ENCODE measurements at places on chromosomes 16 and 17.

DNA sequence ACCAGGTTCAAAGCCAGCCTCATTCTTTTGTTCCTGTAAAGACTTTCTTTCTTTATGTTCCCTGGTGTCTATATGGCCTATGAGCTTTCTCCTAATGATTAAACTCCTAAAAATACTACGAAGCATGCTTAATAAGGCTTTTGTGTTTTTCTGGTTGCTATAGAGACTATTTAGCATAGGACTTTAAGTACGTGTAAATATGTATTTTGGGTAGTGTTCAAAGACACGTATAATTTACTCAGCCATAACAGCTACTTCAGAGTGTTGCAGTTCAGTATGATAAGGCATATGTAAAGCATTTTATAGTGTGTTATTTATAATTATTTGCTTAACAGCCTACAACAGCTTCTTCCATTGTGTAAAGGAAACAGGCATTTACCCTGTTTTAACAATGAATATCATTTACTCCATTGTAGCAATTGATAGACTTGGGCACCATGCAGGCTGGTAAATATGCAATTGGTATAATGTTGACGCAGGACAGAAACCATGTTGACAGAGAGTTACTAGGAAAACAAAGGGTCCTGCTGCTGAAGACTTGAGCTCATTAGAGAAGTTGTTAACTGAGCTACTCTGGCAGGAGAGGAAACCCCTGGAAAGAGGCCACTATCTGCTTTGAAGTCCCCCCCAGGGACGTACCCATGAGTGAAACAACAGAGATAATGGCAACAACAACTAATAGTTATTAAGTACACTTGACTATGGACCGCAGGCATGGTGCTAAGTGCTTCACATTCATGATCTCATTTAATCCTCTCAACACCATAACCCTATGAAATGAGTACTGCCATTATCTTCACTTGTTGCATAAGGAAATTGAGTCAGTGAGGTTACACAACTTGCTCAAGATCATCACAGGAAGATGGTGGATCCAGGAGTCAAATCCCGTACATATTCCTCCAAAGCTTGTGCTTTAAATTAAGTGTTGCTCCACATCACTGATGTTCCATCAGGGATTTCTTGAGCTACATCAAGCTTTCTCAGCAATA is 342.2 kb upstream of the DYNLRB2 start:
- DNase-seq = no peak

GRCh38 chr17:16329519-16330271 is 23.6 kb downstream of the CENPV start:
- no peak for DNase-seq

DNA sequence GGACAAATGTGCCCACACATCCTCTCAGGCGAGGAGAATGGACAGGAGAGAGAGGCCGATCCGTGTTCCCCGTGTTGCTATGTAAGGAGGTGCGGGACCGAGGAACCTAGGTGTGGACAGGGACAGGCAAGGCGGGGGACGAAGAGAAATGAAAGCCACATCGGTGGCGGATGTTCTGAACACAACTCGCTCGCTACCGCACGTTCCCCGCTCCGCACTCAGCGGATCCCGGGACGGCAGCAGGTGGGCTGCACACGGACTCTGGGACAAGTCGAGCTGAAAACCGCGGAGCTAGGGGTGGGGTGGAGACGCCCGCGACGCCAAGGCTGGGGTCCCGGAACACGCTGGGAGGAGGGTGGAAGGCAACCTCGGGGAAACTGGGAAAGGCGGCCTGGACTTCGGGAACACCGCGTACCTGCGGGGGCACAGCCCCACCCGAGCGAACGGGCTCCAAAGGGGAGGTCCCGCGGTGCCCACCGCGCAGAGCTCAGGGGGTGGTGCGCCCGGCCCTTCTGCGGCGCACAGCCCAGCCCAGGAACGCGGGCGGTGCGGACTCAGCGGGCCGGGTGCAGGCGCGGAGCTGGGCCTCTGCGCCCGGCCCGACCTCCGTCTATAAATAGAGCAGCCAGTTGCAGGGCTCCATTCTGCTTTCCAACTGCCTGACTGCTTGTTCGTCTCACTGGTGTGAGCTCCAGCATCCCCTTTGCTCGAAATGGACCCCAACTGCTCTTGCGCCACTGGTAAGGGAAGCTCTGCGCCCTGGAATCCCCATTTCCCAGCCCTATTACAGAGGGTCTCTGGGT is at the start of gene MT1E:
Gene MT1E (plus strand): TSS at position 642 of the 803 bp plus-strand sequence. CDS start 71 bp downstream, at position 713.
- DNase-seq = no peak

GRCh38 chr16:1639282-1639681 is 27.1 kb downstream of the CRAMP1 start:
- DNase-seq = no peak

DNA sequence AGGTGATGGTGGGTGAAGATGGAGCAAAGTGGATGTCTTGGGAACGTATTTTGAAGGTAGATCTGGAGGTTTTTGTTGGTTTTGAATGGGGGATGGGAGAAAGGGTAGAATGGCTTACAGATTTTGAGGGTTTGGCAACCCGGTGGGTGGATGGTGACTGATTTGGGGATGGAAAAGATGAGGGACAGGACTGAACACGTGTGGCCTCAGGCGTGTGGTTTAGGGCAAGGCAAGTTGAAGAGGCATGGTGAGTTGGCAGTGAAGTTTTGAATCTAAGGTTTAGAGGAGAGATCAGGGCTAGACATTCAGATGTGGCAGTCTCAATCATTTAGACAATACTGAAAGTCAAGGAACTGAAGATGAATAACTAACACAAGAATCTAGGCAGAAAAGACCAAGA is 5.0 kb upstream of the DCTPP1 start:
- DNase-seq = no peak

GRCh38 chr16:89484923-89485679 is 5.3 kb downstream of the ANKRD11 start:
- DNase-seq = no peak

- no peak for DNase-seq
These were observed 24.6 kb upstream of the GOSR2 start for GRCh38 chr17:46898364-46898763.

- no peak for DNase-seq
These were observed 8.1 kb upstream of the TIMP2 start for GRCh38 chr17:78933025-78933958.

GRCh38 chr17:77266213-77266612 is 125.4 kb downstream of the SEC14L1 start:
- no peak for DNase-seq

DNA sequence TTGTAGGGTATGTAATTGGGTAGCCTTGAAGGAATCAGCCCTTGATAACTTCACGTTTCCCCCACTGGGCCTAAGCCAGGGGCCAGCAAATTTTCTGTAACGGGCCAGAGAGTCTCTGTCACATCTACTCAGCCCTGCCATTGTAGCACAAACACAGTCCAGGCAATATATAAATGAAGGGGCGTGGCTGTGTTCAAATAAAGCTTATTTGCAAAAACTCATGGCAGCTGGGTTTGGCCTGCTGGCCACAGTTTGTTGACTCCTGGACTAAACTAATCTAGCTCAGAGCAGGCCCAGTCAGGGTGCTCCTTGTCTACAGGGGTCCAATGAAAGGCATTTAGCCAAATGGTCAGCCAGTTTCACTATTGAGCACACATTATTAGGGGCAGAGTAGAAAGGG is 141.6 kb downstream of the CCDC182 start:
- no peak for DNase-seq

- no peak for DNase-seq
These were observed 43.5 kb upstream of the FOXF1 start for GRCh38 chr16:86466696-86467406.

- DNase-seq = no peak
These were observed 35.9 kb downstream of the SLC6A4 start for GRCh38 chr17:30199600-30199999.

DNA sequence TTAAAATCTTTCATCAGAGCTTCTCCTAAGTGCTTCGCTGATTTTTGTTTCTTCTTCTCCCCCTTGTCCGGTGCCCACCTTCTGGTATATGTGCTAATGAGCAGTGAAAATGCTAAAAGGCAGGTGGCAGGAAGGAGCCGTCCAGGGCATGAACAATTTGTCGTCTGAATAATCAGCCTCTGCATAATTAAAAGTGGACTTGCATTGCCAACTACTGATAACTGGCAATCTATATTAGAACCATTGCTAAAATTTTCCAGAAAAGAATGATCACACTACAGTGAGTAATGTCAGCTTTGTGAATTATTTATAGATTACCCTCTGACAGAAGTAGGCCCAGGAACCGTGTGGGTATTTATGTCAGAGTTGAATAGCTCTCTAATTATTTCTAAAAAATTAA is 28.1 kb downstream of the SERPINF1 start:
- no peak for DNase-seq

DNA sequence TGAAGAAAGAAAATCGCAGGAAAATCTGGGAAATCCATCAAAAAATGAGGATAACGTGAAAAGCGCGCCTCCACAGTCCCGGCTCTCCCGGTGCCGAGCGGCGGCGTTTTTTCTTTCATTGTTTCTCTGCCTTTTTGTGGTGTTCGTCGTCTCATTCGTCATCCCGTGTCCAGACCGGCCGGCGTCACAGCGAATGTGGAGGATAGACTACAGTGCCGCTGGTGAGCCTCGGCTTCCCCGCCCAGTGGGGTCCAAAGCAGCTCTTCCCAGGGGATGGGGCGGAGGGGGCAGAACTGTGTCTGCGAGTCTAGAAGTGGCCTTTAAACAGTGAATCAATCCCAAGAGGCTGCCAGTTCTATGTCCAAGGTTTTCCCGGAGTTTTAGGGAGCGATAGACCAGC is 19.8 kb downstream of the FAM234A start:
- DNase-seq = no peak

- no peak for DNase-seq
These were observed 27.8 kb downstream of the PLCD3 start for GRCh38 chr17:45104497-45104896.

DNA sequence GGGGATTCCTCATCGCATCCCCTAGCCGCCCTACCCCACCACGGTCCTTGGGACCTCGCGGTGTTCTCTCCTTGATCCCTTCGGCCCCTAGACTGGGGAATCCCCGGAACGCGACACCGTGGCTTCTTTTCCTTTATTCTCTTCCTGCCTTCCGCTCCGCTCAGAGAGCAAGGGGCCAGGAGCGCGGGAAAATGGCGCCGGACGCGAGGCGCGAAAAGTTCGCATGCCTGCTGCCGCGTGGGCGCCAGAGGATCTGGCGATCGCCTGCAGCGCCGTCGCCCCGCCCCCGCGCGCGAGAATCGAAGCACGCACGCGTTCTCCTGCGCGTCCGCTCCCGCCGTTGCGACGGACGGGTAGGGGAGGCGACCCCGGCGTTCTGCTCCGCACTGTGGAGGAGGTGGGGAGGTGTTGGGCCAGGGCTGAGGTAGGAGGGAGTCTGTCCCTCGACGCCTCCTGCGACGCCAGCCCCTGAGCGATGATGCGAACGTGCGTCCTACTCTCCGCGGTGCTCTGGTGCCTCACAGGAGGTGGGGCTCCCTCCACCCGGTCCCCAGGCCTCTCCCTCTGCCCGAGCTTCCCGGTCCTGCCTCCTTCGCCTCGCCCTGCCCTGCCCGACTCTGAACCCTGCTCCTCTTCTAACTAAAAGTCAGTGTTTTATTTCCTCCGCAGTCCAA is at the start of gene ZPBP2:
Gene ZPBP2 (plus strand): TSS at position 323 of the 674 bp plus-strand sequence. CDS start 153 bp downstream, at position 476.
- no peak for DNase-seq

DNA sequence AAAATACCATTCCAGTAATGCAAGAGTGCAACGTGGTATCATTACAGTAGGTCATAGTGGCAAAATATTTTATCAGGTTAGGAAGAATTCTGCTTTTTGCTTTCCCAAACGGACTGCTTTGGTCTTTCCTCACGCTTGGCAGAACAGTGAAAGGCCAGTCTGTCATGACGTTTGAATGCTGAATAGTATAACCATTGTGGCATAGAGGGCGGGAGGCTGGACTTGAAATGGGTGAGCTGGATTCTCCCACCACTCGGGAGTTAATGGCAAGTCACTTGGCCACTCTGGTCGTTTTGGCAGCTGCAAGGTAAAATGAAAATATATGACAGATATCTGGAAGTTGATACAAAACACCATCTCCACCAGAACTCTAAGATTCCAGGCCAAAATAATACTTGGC is 391.2 kb downstream of the MAF start:
- DNase-seq = no peak

- no peak for DNase-seq
These were observed 205.9 kb downstream of the MAP2K6 start for GRCh38 chr17:69620363-69620762.

- no peak for DNase-seq
These were observed 36.8 kb upstream of the MMD start for GRCh38 chr17:55458287-55458900.

DNA sequence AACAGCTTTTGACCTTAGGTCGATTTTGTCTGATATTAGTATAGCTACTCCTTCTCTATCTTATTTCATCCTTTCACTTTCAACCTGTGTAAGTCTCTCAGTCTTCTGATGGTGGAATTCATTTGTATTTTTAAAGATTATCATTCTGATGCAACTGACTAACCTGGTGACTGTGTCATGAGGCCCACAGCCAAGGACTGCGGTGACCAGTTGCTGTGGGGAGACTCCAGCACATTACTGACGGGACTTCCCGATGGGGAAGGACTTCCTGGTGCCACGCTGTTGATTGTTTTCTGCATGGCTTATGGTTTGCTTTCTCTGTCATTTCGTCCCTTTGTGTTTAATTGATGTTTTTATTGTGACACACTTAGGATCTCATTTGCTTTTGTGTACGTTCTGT is 34.2 kb downstream of the RMI2 start:
- DNase-seq = no peak

GRCh38 chr16:85781695-85782370 is 17.5 kb downstream of the EMC8 start:
- no peak for DNase-seq

DNA sequence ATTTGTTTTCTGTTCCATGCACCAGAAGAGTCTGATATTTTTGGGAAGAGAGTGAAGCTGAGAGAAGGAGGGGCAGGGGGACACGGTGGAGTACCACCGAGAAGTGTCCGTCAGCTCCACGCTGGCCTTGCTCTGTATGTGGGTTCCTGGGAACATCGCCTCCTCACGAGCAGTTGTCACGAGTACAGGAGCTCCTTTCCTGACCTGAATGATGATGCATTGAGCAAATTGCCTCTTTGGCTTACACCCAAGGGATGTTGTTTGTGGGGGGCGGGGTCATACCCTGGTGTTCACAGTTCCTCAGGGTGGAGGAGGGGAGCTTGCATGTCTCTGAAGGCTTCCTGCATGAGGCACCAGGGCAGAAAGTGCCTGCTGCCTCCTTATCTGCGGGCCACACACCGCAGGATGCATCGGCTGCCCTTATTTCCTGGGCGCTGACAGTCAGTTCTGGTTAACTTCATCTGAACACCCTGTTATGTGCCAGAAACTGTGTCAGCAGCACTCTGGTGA is 36.2 kb downstream of the RGS9 start:
- no peak for DNase-seq

DNA sequence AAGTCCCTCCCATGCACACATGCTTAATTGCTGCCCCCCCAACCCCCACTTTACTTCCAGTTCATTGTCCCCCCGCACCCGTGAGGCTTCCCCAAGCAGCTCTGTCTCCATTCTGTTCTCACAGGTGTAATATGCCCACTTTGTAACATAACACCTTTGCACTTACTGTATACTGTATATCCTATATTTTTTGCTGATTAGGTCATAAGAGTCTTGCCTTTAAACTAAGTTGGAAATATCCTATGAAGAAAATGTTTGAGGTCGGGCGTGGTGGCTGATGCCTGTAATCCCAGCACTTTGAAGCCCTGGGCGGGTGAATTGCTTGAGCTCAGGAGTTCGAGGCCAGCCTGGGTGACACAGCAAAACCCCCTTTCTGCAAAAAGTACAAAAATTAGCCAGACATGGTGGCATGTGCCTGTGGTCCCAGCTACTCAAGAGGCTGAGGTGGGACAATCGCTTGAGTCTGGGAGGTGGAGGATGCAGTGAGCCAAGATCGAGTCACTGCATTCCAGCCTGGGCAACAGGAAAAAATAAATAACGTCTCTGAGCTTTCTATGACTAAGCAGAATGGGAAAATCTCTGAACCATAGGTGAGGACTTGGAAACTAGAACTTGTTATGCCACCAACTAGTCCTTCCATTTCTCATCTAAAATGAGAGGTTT is 76.1 kb downstream of the TNRC6C start:
- no peak for DNase-seq

Data from neuronal stem cell (in vitro differentiated cells).